Activated T-helper 2 cell treated with anti-CD3 and anti-CD28 coated beads, Interferon-gamma antibody, Interleukin-2, Interleukin-4, amounts not matched to agents 10 μg/mL and 5 μg/mL and 100 μg/mL, durations not matched to agents 14 hours and 24 hours and 36 hours (primary cell): ENCODE measurements at places on chromosomes 12 and 14.

GRCh38 chr12:2495417-2496112 lies 299.2 kb upstream of the FKBP4 start:
- no peak for DNase-seq

DNA sequence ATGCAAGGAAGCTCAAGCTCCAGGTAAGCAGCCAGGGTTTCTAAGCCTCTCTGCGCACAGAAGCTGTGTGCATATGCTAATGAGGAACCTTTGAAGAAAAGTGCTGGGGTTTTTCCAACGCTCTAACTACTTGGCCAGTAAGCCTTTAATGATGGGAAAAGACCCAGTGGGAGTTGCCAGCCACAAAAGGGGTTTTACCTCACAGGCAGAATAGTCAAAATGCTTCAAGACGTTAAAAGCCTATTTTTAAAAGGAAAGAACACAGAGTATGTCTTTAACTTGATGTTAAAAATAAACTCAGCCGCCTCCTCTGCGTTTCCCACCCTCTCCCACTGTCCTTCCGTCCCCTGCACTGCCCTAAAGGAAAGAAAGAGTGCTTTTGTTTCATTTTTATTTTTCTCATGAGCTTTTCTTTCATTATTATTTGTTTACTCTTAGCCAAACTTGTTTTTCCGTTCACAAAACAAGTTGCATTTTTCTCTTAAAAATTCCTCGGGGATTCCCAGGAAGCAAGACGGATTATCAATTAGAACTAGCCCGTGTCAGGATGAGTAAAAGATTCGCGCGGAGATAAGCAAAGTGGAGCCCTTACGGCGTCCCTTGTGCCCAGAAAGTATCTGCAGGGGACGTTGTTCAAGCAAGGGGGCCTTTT lies 209.8 kb upstream of the NUDT4 start:
- DNase-seq, result no peak

- no peak for DNase-seq
Measured at GRCh38 chr12:12764824-12765223, 20.6 kb upstream of the APOLD1 start.

DNA sequence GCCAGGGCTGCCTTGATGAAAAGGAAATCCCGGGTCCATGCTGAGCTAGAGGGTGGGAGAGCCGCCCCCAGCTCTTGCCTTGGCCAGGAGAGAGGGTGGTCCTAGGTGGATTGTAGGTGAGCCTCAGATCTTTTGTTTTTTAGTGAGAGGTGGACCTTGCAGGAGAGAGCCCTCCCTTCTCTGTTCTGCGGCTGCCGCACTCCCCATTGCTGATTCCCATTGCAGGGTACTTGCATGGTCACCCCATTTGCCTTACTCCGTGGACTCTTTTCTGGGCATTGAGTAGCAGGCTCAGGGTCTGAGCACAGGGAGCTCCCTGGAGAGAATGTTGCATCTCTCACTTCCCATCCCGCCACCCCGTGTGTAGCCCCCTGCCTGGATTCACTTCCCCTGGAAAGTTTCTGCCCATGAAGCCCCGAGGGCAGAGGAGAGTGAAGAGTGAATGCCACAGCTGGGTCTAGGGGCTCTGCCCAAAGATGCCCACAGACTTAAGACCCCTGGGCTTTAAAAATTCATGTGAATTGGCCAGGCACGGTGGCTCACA lies 10.2 kb downstream of the VASH1 start:
- peak; percentile 2 for DNase-seq

- no peak for DNase-seq
Measured at GRCh38 chr12:51862947-51863346, 14.4 kb upstream of the FIGNL2 start.

DNA sequence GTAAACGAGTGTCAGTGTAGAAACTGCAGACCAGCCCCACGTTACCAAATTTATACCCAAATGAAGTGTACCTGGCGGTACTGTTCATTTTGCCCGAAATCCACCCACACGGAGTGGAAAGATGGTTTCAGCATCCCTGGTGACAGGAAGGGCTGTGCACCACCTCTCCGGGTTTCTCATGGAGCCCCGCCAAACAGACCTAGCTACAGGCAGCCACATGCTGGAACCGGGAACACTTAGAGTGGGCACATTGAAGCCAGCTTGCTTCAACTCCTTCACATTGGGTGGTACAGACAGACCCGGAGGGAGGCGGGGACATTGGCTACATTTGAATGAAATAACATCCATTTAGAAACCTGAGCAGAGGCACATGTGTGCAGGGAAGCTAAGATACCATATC lies 84.4 kb downstream of the PPP2R5C start:
- DNase-seq, result no peak

- DNase-seq, result no peak
Measured at GRCh38 chr12:10018386-10018785, 8.0 kb downstream of the CLEC12B start.

DNA sequence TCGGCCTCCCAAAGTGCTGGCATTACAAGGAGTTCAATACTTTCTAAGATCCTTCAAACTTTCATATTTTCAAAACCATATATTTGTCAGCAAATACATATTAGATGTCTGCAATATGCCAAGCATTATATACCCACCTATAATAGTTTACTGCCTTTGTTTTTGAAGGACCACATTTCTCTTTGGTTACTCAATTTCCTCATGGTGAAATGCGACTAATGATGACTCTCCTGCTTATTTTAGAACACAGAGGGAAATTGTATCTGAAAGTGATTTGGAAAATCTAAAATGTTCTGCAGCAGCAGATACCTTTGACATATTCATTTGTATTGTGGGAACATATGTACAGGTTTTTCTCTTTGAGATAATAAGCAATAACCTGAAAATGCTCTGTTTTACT lies 2.7 kb upstream of the CNTN1 start:
- no peak for DNase-seq

GRCh38 chr14:83300476-83301064 lies 1766.9 kb upstream of the SEL1L start:
- no peak for DNase-seq

- DNase-seq, result no peak
Measured at GRCh38 chr12:94027561-94027960, 120.8 kb upstream of the PLXNC1 start.

DNA sequence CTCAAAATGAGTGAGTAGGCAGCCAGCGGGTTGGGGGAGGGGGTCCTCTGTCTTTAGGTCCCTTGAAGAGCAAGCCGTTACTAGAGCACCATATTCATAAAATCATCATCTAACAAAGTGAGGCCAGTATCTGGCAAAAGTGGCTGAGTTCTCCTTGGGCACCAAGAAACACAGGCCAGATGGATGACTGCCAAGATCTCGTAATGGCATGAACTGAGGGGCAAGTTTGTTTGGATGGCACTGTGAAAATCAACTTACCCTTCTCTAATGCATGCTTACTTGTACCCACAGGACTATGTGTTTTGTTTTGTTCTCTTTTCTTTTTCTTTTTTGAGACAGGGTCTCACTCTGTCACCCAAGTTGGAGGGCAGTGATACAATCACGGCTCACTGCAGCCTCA lies 41.6 kb downstream of the GNPTAB start:
- no peak for DNase-seq

GRCh38 chr12:12511895-12512711 lies 50.6 kb downstream of the DUSP16 start:
- DNase-seq, result no peak

DNA sequence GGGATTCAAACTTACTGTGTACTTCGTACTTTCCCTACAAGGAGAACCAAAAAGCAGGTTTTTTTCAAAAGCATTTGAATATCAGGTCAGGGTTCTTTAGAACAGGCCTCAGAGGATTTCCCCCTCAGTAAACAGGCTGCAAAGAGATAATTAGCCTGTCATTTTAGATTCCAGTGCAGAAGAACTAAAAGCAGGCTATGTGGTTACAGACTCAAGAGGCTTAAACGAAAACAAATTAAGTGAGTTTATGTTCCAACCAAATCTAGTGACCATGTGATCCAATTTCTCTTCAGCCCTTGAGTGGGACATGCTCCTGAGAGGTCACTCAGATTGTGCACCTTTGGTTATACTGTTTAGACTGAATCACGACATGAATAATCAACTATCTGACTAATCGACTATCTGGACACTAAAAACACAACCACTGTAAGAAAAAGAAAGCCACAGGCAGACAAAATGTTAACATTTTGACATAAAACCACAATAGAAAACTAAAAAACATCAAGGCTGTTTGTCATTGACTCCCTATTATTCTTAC lies 4.5 kb downstream of the TMED8 start:
- no peak for DNase-seq

GRCh38 chr12:103848143-103848542 lies 7.1 kb upstream of the NT5DC3 start:
- no peak for DNase-seq

DNA sequence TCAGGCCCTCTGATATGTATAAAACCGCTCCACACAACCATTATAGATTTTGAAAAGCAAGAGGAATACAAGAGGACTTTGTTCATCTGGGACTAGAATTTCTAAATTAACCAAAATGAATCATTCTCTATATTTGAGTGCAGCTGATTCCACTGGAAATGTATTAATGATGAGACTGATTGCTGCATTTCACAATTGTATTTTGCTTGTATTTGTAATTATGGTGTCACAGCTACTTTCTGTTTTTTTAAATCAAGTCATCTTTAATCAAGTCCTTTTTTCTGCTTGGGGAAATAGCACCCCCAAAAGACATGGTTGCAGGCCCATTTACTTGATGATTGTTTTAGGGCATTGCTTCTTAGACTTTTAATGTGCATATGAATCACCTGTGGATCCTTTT lies 162.4 kb downstream of the KICS2 start:
- no peak for DNase-seq

- DNase-seq, result no peak
Measured at GRCh38 chr14:75515629-75515996, 6.7 kb upstream of the BATF start.

DNA sequence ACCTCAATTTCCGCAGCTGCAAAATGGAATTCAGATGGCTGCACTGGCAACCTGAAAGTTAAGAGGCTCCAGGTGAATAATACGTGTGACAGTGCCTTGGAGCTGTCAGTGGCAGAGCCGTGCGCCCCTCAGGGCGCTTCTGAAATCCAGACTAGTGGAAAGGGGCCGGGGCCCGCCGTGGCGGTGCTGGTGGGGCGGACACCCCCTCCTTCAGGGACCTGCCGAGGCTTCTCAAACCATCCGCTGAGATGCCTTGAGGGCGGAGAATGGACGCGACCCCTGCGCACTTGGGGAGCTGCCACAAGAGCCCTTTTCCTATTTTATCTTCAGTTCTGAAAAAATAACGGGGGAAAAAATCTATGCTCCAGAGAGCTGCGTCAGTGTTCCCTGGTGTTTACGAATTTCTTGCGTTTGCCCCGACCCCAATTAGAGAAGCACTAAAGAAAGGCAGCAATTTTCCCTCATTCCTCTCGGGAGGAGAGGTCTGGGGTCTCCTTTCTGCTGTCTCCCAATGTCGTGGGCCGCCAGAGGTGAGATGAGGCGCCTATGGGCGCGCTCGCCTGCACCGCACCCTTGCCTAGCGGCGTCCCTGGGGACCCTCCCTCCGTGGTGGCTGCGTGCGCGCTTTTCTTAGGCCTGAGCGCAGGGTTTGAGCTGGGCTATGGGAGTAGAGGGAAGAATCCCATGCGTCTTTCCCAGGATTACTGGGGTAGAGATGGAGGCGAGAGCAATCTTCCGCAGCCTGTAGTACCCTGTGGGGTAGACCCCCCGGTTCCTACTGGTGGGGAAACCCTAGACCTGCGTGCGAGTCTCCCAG lies 2.2 kb downstream of the NOS1 start:
- DNase-seq, result no peak

DNA sequence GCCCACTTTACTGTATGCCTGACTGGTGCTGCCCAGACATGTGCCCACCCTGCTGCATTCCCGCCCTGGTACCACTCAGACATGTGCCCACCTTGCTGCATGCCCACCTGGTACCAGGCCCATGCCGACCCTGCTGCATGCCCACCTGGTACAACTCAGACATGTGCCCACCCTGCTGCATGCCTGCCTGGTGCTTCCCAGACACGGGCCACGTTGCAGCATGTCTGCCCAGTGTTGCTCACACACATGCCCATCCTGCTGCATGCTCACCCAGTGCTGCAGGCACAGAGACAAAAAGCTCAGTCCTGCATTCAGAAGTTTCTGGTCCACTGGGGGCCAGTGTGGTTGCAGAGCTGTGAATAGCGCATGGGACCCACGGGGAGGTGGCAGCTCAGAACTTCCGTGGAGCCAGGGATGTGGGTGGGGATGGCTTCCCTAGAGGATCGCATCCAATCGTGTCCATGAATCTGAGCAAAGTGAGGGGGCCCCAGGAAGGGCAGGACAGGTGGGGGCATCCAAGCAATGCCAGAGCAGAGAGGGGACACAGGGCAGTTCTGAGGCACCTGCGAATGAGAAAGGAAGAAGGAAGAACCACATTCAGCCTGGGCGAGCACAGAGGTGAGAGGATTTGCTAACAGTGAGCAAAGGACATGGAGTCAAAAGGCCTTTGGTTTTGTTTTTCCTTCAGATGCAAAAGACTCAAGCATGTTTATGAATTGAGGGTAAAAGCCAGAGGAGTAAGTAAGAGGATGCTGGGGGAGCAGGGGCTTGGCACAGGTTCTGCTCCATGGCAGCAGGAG lies 175.9 kb upstream of the C14orf180 start:
- no peak for DNase-seq
